Nephron progenitor cell (in vitro differentiated cells): ENCODE measurements at places on chromosomes 12 and 14.

- H3K27ac ChIP-seq: no peak overlapping the region
- H3K4me1 ChIP-seq: peaks cover 13% of the 10 kb centered on the region
- H3K36me3 ChIP-seq: no peaks in the 10 kb centered on the region
- H3K27me3 ChIP-seq: peaks cover 15% of the 10 kb centered on the region
- no peak overlapping the region for H3K4me3 ChIP-seq
Observed at GRCh38 chr14:61632807-61633206, 62.5 kb upstream of the HIF1A start.

DNA sequence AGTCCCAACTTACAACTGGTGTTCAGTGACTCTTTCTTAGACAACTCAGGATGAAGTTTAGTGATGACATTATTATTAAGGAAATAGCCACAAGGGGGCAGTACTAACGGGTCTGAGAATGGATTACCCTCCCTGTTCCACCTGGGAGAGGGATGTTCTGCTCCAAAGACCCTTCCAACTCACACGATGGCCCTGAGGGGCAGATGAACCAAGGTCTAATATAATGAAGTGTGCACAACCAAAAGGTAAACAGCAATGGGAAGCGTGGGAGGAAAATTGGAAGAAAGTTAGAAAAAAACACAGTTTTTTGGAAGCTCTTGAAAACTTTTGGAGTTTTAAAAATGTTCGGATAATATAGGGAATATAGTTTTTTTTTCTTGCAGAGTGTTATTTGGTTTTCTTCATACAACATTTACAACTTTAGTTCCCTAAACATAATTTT lies 24.0 kb downstream of the FGF6 start:
- peak; percentile 51 for DNase-seq
- peaks cover 19% of the 10 kb centered on the region for H3K4me1 ChIP-seq
- peaks cover 14% of the 10 kb centered on the region for H3K27me3 ChIP-seq
- no peak overlapping the region for H3K27ac ChIP-seq
- H3K36me3 ChIP-seq: no peaks in the 10 kb centered on the region

DNA sequence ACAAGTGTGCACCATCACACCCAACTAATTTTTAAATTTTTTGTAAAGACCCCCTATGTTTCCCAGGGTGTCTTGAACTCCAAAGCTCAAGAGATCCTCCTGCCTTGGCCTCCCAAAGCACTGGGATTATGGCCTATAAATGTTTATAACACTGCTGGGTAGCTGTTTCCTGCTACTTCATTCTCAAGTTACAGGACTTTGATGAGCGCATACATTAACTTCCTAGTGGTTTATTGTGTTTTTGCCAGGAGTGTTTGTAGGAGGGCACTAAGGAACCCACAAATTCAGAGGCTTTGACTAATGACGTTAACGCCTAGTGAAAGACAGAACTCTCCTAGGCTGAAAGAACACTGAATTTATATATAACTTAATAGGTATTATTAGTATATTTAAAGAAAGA lies 15.2 kb upstream of the NAA30 start:
- no peaks in the 10 kb centered on the region for H3K36me3 ChIP-seq
- no peaks in the 10 kb centered on the region for H3K27me3 ChIP-seq
- no peak overlapping the region for H3K27ac ChIP-seq
- H3K4me1 ChIP-seq: no peaks in the 10 kb centered on the region
- H3K4me3 ChIP-seq: no peak overlapping the region

GRCh38 chr14:70896981-70897380 lies 10.3 kb upstream of the PCNX1 start:
- no peak for DNase-seq
- H3K27me3 ChIP-seq: peaks cover 3% of the 10 kb centered on the region
- H3K36me3 ChIP-seq: no peaks in the 10 kb centered on the region
- peaks cover 16% of the 10 kb centered on the region for H3K4me1 ChIP-seq
- H3K4me3 ChIP-seq: no peak overlapping the region
- H3K27ac ChIP-seq: no peak overlapping the region

- H3K36me3 ChIP-seq: no peaks in the 10 kb centered on the region
- H3K27ac ChIP-seq: no peak overlapping the region
- no peaks in the 10 kb centered on the region for H3K4me1 ChIP-seq
Observed at GRCh38 chr14:84128050-84128449, 1401.9 kb upstream of the FLRT2 start.

GRCh38 chr12:55771736-55772135 lies 28.8 kb downstream of the GDF11 start:
- peaks cover 55% of the 10 kb centered on the region for H3K4me1 ChIP-seq
- peaks cover 74% of the 10 kb centered on the region for H3K36me3 ChIP-seq
- H3K4me3 ChIP-seq: no peak overlapping the region
- no peaks in the 10 kb centered on the region for H3K27me3 ChIP-seq

- H3K36me3 ChIP-seq: no peaks in the 10 kb centered on the region
- no peak overlapping the region for H3K27ac ChIP-seq
- no peaks in the 10 kb centered on the region for H3K4me1 ChIP-seq
- DNase-seq: no peak
- H3K27me3 ChIP-seq: peaks cover 15% of the 10 kb centered on the region
Observed at GRCh38 chr14:88940671-88941070, 116.2 kb downstream of the TTC8 start.

DNA sequence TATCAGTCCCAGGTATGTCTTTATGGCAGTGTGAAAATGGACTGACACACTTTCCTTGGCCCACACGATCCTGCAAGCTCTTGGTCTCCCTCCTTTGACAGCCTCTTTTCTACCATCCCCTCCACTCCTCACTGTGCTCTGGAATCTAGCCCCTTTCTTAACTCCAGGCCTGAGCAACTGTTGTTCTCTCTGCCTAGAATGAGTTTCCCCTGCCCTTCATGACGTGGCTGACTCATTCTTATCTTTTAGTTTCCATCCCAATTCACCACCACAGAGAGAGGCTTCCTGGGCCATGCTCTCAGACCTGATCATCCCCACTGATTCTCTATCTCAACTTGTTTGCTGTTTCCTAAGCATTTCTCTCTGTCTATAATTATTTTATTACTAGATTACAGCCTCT lies 157.4 kb upstream of the HMGA2 start:
- H3K4me3 ChIP-seq: no peak overlapping the region
- DNase-seq: no peak
- H3K4me1 ChIP-seq: peaks cover 18% of the 10 kb centered on the region
- H3K36me3 ChIP-seq: peaks cover 19% of the 10 kb centered on the region
- H3K27me3 ChIP-seq: no peaks in the 10 kb centered on the region

GRCh38 chr12:52677671-52678070 lies 2.5 kb downstream of the KRT1 start:
- no peaks in the 10 kb centered on the region for H3K4me1 ChIP-seq
- peaks cover 32% of the 10 kb centered on the region for H3K27me3 ChIP-seq
- no peak overlapping the region for H3K4me3 ChIP-seq

DNA sequence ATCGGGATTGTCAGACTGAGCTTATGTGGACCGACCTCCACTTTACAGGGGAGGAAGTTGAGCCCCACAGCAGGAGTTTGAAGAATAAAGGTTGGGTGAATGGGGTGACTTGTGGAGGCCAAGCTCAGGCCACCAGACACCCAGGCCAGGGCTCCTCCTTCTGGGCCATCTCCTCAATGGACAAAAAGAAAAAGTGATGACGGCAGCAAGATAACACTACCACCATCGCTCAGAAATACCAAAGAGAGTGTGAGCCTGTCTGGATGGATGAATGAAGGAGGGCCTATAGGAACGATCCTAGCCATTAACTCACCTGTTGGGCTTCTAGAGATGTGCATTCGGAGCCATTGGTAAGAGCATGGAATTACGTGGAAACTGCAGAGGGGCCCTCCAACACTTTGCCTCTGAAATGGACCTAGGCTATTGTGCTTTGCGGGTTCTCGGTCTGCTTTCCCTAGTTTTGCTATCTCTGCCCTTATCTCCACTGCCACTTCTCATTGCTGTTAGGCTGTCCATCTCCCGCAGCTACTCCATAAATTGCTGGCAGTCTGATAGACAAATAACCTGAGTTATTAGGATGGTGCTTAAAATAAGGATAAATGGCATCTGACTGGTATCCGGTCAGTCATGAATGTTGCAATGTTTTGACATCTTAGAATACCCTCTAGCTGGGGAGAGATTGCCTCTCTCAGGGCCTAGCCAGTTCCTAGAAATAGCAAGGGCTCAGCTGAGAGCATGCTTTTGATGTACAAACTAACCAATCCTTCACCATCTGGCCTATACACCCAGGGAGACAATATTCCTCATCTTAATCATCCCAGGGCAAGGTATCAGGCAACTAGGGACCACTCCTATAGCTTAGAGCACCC lies 9.6 kb upstream of the PLEK2 start:
- DNase-seq: no peak
- peaks cover 9% of the 10 kb centered on the region for H3K27me3 ChIP-seq
- H3K27ac ChIP-seq: no peak overlapping the region
- H3K4me1 ChIP-seq: peaks cover 5% of the 10 kb centered on the region
- no peak overlapping the region for H3K4me3 ChIP-seq
- no peaks in the 10 kb centered on the region for H3K36me3 ChIP-seq

- peaks cover 44% of the 10 kb centered on the region for H3K27me3 ChIP-seq
- no peaks in the 10 kb centered on the region for H3K36me3 ChIP-seq
- no peaks in the 10 kb centered on the region for H3K4me1 ChIP-seq
- no peak overlapping the region for H3K4me3 ChIP-seq
- no peak overlapping the region for H3K27ac ChIP-seq
Observed at GRCh38 chr12:131641315-131641714, 69.6 kb upstream of the SFSWAP start.

- H3K4me3 ChIP-seq: peak overlapping the region; percentile 83
- DNase-seq: peak; percentile 84
- H3K36me3 ChIP-seq: peaks cover 5% of the 10 kb centered on the region
- peaks cover 37% of the 10 kb centered on the region for H3K4me1 ChIP-seq
- H3K27ac ChIP-seq: no peak overlapping the region
- H3K27me3 ChIP-seq: peaks cover 11% of the 10 kb centered on the region
Observed at GRCh38 chr14:102510616-102511520, 1.3 kb upstream of the ANKRD9 start.

DNA sequence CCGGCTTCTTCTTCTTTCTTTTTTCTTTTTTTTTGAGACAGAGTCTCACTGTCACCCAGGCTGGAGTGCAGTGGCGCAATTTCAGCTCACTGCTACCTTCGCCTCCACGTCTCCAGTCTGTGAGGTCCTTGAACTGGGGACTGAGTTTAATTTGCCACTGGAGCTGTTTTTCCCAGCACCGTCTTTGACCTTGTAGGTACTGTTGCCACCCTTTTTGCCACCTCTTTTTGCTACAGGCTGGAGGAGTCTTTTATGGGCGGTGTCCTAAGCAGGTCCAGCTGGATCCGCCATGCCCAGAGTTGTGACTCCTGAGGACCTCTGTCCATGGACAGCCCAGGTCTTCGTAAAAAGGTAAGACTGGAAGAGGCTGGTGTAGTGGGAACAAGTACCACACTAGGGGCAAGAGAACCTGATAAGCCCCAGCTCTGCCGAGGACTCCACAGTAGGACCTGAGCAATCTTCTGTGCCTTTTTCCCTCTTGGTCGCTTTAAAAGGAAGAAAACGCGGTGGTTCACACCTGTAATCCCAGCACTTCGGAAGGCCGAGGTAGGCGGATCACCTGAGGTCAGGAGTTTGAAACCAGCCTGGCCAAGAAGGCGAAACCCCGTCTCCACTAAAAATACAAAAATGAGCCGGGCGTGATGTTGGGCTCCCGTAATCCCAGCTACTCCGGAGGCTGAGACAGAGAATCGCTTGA lies 946 bp downstream of the RNU4-2 start:
- H3K27ac ChIP-seq: no peak overlapping the region
- H3K4me1 ChIP-seq: peaks cover 19% of the 10 kb centered on the region
- no peak overlapping the region for H3K4me3 ChIP-seq
- no peaks in the 10 kb centered on the region for H3K36me3 ChIP-seq
- peaks cover 37% of the 10 kb centered on the region for H3K27me3 ChIP-seq
- peak; percentile 41 for DNase-seq

DNA sequence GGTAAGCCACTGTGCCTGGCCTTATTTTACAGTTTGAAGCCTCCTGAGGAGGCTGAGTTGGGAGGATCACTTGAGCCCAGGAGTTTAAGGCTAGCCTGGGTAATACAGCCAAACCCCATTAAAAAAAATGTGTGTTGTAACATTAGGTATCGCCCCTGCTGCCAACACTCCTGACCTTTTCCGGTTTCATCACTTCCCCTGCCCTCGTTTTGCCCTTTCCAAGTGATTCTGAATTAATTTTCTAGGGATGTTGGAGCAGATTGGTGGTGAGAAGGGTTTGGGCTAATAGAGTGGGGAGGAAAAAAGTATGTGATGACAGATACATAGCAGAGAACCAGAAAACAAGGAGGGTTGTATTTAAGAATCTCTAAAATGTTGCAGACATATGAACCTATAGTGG lies 25.6 kb upstream of the C12orf71 start:
- DNase-seq: no peak
- no peaks in the 10 kb centered on the region for H3K36me3 ChIP-seq
- no peak overlapping the region for H3K27ac ChIP-seq
- peaks cover 4% of the 10 kb centered on the region for H3K27me3 ChIP-seq
- no peak overlapping the region for H3K4me3 ChIP-seq
- no peaks in the 10 kb centered on the region for H3K4me1 ChIP-seq

DNA sequence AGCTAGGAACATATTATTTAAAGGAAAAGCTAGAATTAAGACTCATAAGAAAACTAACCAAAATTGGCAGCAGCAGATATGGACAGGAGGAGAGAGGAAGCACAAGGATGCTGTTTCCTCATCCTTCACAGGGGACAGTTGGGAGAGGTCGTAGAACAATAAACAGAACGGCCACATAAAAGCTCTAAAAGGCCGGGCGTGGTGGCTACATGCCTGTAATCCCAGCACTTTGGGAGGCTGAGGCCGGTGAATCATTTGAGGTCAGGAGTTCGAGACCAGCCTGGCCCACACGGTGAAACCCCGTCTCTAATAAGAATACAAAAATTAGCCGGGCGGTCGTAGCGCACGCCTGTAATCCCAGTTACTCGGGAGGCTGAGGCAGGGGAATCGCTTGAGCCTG lies 10.5 kb downstream of the TCL1B start:
- H3K4me1 ChIP-seq: peaks cover 16% of the 10 kb centered on the region
- H3K27ac ChIP-seq: peak overlapping the region; percentile 53
- no peaks in the 10 kb centered on the region for H3K36me3 ChIP-seq
- DNase-seq: no peak
- peaks cover 28% of the 10 kb centered on the region for H3K27me3 ChIP-seq

DNA sequence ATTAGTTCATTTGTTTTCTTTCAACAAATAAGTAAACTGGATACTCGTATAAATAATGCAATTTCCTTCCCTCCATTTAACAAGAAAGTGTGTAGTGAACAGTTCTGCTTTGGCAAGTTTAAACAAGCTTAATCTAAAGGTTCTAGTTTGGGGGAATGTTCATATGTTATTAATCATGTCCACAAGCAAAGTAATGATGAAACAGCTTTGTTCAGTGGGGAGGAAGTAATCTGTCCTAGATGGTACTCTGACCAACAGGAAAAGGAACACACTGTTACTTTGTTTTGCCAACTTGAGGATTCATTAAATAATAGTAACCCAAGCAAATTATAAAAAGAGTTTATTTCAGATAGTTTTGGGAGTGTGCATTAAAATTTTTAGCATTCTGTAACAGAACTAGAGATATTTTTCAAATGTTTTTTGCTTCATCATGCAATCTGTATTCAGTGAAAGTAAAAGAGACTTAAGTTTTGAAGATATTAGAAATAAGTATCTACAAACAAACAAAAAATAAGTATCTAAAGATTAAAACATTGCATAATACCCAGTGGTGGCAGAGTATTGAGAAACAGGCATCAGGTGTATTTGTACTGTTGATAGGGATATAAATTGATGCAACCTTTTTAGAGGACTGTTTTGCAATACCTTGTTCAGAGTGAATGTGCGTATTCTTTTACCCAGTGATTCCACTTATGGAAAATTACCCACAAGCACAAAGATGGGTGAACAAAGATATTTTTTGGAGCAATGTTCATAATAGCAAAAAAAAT lies 61.1 kb downstream of the RAB35 start:
- DNase-seq: no peak
- no peak overlapping the region for H3K4me3 ChIP-seq
- peaks cover 5% of the 10 kb centered on the region for H3K27me3 ChIP-seq
- peaks cover 5% of the 10 kb centered on the region for H3K36me3 ChIP-seq
- no peak overlapping the region for H3K27ac ChIP-seq
- peaks cover 6% of the 10 kb centered on the region for H3K4me1 ChIP-seq
